ENCODE measurements at places on chromosomes 6 and 20.

DNA sequence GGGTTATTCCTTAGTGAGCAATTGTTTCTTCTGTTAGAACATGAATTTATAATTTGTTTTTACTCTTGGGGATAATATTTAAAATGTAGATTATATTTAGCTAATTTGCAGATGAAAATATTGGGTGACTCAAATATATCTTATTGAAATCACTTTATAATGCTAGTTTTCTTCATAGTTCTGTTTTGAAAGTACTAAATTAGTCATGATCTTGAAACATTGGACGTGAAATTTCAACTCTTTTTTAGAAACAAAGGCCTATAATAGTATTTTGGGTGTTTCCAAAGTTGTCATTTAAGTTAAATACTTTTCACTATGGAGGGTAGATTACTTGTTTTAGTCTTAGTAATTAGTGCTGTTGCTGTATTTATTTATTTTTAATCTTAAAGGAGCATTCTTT, 250.9 kb downstream of the UTRN start:
- DNase-seq: no peak

DNA sequence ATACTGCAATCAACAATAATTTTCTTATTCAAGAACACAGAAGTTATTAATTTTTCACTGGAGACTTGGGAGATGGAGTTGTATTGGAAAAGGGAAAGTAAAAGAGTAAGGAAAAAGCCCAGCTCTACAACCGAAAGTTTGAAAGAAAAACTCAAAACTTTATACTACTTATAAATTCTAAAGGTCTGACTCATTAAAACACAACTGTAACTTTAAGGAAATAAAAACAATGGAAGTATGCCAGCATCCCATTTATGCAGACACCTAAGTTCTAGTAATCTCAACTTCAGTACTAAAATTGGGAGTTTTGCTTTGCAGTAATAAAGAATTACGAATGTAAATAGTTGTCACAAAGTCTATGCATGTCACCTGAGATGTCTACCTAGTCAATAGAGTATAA, 80.6 kb downstream of the IRAK1BP1 start:
- no peak for DNase-seq

GRCh38 chr6:109964949-109965348, 13.2 kb upstream of the GPR6 start:
- no peak for DNase-seq

DNA sequence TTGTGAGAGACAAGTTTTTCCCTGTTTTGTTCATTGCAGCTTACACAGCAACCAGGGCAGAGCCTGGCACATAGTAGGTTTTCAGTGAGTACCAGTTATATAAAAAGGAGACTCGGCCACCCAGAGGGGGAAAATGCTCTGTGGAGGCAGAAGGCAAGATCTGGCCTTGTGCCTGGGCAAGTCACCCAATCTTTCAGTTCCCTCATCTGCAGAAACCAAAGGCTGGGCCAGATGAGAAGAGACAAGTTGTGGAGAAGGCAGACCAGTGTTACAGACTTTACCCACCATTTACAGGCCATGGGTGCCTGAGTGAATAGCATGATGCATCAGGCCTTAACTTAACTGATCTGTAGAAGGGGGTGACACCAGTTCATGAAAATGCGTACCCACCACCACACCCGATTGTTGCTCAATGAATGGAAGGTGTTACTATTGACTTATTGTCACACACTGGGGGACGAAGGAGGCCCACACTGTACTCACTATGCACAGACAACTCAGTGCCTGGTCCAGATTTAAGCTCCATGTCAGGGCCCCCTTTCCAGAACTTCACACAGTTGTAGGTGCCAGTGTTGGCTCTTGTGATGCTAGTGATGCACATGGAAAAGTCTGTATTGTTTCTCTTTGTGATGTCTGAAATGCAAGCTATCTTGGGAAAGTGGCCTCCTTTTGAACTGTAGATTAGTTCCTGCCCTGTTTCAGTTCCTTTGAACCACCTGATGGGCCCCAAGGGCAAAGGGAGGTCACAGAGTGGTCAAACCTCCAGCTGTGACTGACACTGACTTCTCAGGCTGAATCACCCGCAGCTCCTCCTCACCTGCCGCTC, 64.3 kb upstream of the SIRPG start:
- no peak for DNase-seq

DNA sequence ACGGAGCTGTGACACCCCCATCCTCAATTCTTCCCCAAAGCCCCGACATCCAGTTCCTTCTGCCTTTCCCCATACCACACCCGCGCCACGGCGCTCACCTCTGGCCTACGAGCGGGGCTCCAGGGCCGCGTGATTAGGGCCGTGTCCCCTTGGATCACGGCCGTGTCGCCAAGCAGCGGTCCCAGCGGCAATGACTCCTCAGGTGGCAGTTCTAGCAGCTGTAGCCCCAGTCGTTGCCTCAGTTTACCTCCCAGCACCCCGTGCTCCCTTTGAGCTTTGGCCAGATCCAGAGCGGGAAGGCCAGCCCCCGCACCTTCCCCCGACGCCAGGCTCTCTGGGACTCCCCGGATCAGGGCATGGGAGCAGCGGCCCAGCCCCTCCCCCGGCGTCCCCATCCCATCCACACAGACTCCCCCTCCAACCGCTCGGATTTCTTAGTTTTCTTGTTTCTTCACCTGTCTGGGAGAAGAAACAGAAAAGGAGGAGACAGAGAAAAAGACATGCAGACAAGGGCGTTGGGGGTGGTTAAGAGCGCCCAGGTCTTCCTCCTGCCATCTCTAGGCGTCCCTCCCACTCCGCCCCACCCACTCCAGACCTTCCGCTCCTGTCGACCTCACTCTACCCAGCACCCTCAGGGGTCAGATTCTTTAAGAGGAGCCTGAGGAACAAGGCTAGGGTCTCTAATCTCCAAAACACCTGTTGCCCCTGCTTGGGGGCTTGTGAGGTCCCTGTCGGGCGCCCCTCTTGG, at the start of gene DDAH2:
DDAH2 (minus strand) TSS at position 533 of the 748 bp plus-strand sequence; CDS start at position 395, 138 bp downstream.
- no peak for DNase-seq

GRCh38 chr20:137668-138490, 4.5 kb upstream of the DEFB126 start:
- peak; percentile 24 for DNase-seq

- DNase-seq: no peak
Measured at GRCh38 chr6:166588691-166589336, 2.3 kb upstream of the RAMACL start.

GRCh38 chr20:43776691-43777090, 49.9 kb upstream of the GTSF1L start:
- DNase-seq: no peak

- no peak for DNase-seq
Measured at GRCh38 chr6:44262467-44263353, 2.6 kb downstream of the NFKBIE start.

GRCh38 chr6:5412017-5412416, 150.7 kb downstream of the FARS2 start:
- no peak for DNase-seq

- DNase-seq: no peak
Measured at GRCh38 chr6:33073431-33073871, at the start of gene HLA-DPA1. Gene HLA-DPA1, minus strand, starts transcription at chr6:33073649.

DNA sequence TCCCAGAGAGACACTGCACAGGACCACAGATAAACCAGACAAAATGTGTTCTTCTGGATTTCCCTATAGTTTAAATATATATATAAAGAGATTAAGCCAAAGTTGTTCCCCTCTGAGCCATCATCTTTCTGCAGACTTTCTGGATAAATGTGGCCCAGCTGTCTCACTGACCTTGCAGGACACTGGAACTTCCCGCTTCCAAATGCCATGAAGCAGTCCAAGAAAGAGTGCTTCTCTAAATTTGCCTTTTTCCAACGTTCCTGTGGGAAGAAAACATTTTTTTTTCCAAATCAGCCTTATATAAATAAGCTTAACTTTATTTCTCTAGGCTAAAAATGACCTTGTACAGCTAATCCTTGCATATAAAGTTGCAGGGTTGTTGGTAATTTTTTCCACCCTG, 65.7 kb downstream of the CYP39A1 start:
- no peak for DNase-seq

- no peak for DNase-seq
Measured at GRCh38 chr20:49724408-49725223, 10.9 kb upstream of the B4GALT5 start.

DNA sequence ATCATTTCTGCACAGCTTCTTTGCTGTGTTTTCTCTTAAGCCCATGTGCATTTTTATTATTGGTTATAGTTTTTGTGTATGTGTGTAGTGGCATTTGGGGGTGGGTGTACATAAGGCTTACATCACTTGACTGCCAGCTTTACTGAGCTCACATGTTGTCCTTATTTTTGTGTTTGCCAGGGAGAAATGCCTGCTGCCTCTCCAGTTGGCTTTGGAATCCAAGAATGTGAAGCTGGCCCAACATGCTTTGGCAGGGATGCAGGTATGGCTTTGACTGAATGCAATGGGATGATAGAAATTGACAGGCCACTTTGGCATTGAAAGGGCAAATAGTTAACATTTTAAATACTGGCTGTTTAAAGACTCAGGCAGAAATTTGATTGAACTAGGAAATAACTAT, 11.4 kb downstream of the PBOV1 start:
- DNase-seq: no peak

DNA sequence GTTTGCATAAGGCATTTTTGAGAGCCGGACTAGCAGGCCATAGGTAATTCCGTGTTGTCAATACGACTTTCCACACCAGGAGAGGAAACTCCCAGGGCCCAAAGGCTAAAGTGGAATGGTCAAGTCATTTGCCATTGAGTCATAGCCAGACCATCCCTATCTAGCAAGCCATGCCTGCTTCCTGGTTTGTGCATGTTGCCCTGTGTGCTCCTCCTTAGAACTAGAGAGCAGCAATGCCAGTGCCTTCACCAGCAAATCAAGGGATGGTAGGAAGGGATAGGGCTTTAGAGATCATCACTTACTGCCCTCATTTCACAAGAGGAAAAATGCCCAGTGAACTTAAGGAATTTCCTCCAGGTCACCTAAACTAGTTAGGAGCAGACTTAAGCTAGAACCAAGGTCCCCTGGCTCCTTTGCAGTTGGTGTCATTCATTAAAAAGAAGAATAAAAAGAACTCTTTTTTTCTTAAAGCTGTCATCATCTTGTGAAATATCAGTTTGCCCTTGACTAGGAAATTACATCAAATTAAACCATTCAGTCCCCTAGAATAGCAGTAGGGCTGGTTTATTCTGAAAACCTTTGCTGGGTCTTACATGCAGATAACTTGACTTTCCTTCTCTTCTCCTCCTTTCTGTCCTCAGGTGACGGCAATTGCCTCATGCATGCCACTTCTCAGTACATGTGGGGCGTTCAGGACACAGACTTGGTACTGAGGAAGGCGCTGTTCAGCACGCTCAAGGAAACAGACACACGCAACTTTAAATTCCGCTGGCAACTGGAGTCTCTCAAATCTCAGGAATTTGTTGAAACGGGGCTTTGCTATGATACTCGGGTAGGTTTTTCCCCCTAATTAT, 7.4 kb downstream of the TNFAIP3 start:
- DNase-seq: no peak

DNA sequence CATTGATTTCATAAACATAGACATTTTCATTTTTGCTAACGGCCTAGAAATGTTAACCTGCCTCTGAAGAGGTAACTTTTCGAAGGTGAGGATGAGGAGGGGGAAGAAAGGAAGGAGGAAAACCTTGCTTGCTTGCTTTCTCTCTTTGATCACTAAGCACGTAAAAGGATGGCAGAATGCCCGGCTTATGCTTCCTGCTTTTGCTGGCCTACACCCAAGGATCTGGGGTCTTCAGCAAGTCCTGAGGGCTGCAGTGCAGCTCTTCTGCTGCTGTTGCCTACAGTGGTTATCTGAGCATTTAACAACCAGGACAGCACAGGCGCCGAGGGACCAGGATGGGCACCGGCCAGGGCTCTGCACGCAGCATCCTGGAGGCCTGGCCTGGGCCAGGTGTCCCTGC, 150.8 kb upstream of the TAB2 start:
- DNase-seq: no peak

DNA sequence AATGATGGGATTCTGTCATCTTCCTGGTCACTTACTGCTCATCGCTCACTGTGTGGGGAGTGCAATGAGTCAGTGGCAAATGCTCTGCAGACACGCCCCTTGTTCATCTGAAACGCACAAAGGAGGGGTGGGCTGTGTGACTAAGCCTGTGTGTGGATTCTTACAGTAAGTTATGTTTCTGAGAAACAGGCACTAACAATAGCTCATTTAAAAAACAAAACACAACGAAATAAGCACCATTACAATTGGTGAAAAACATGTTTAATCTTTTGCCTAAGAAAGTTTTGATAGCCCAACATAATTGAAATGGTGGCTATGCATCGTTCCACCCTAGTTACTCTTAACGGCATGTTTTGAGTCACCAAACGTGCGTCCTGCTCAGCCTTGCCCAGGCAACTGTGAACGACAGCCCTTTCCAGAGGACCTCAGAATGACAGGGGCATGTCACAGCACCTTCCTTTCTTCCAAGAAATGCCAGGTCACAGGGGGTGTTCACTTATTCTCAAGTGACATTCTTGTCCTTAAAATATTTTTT, 118.4 kb upstream of the SGK1 start:
- DNase-seq: peak; percentile 9

- DNase-seq: no peak
Measured at GRCh38 chr6:10194816-10195672, 219.8 kb downstream of the TFAP2A start.

DNA sequence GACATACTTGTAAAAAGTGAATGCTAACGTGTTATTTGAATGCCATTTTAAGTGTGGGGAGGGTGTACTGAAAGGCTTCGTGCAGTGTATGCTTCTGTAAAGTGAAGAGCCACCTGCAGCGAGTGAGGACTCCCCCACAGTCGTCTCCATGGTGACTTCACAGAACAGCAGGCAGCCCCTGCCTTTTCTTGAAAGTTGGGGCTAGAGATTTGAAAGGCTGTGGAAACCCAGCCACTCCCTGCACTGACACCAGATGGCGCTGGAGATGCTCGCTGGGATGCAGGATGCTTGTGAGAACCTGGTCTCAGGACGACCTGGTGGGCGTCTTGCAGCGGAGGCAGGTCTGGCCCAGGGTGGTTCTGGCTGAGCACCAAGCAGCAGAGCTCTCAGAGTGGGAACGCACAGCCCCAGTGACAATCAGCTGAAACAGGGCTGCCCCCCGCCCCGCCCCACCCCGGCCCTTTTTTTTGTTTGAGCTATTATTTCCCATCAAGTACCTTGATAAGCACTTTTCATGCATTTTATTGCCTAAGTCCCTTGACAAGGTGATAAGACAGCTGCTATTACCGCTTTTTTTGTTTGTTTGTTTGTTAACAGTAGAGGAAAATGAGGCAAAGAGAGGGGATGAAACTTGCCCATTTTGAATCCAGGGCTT, 150.3 kb downstream of the SYCP2 start:
- DNase-seq: peak; percentile 27

GRCh38 chr20:1944345-1945091, 49.3 kb downstream of the SIRPA start:
- no peak for DNase-seq

All from erythroblast (primary cell).